ENCODE measurements at places on chromosomes 3 and 15.

DNA sequence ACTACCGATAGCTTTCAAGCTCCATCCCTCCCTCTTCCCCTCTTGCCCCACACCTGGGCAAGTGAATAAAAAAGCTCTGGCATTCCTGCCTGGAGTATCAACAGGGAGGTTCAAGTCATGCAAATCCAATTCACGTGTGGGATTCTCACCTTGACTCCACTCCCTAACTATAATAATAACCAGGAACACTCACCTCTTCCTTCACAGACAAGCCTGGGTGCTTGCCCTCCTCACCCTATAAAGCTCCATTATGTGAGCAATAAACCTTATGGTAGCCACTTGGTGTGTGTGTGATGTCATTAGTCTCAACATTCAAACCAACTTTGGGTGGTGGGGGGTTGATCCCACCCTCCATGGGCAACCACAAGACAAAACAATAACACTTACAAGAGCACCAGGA, 16.6 kb downstream of the CHDH start:
- no peak for DNase-seq

GRCh38 chr15:52085299-52085698, 27.3 kb downstream of the BCL2L10 start:
- no peak for DNase-seq

DNA sequence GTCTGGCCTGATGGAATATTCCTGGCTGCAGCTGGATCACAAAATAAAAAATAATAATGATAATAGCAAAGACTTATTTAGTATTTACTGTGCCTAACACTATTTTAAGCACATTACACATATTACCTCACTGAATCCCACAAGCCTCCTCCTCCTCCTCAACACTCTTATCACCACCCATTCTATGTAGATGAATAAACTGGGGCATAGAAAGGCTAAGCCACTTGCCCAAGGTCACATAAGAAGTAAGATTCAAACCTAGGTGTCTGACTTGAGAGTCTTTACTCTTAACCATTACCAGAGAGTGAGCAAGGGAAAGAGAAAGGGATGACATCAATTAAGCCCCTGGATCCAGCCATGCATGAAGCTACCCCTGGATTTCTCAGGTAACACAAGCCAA, 493.1 kb downstream of the SHQ1 start:
- DNase-seq, result no peak

GRCh38 chr15:70653426-70653825, 109.9 kb downstream of the UACA start:
- no peak for DNase-seq

GRCh38 chr15:79680720-79681119, 216.1 kb downstream of the MTHFS start:
- no peak for DNase-seq
